ENCODE measurements at places on chromosomes 4 and X.

DNA sequence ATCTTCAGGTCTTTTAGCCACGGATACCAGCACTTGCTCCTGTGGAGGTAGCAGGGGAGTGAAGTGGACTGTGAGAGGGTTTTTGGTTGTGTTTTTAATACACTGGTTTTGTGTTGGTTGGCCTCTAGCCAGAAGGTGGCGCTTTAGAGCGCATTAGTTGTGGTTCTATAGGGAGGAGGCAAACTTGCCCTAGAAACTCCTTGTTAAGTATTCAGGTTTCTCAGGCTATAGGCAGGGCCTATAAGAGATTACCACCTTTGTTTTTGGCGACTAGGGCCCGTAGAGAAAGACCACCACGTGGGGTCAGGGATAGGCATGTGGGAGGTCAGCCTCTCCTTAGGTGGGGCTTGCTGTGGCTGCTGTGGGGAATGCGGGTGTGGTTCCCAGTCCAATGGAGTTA is 221.6 kb upstream of the SPANXN4 start:
- DNase-seq: no peak

DNA sequence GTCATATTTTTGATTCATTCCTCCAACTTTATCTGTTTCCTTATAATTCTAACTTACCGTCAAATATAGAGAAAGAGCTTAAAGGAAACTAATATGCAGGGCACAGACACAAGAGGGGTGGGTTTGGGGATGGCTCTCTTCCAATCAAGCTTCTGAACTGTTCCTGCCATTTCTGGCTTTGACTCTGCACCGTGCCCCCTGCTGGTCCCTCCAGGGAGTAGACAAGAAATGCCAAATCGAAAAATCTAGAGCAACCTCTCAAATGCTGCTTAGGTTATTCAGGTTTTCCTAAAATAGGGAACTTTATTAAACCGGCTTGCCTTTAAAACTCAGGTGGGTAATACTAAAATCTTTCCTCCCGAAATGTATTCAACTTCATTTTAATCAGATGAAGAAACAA is 39.8 kb upstream of the VCX3A start:
- no peak for DNase-seq

DNA sequence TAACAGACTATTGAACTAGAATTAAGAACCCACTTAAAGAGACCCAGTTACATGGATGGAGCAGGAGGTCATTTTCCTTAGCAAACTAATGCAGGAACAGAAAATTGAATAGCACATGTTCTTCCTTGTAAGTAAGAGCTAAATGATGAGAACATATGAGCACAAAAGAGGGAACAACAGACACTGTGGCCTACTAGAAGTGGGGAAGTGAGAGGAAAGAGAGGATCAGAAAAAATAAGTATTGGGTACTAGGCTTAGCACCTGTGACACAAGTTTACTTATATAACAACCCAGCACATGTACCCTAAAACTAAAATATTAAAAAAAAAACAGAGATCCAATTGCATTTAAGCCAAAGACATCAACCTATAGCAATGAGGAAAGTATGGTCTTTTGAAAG is 26.2 kb downstream of the ARAP2 start:
- no peak for DNase-seq

DNA sequence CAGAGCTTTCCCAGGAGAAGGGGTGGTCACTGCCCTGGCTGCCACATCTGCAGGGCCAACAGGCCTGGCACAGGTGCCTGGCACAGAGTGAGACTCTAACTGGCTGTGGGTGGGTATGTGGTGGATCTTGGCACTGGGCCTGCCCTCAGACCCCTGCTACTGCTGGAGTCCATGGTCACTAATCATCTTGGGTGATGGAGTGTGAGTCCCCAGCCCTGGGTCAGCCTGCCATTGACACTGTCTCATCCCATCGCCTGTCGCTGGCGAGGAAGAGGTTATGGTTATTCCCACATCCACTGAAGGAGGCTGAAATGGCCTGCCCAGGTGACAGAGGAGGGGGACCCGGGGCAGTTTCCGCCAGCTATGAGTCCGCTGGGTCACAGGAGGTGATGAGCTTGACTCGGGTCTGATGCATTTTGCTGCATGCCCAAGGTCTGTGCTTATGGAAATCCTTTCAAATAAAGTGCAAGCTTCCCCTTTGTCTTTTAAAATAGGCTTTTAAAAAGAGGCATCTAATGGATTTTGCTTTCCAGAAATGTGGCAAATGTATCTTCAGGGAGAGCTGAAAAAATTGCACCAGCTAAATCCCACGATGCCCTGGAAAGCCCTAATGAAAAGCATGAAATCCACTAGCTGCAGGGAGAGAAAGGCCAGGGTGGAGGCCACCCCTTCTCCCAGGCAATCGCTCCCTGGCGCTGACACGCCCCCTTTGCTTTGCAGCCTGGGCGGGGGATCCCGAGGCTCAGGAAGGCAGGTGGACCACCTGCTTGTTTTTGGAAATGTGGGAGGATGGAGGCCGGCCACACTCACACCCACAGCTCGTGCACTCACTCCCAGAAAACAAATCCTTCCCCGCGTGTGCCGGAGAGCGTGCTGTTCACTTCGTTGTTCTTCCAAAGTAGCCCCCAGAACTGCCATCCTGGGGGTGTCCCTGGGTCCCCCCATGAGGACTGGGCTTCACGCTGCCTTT is 54.9 kb downstream of the ABLIM2 start:
- DNase-seq: no peak

GRCh38 chr4:16113741-16114140 is 29.9 kb upstream of the PROM1 start:
- DNase-seq: no peak

GRCh38 chr4:17650406-17650805 is 36.0 kb downstream of the MED28 start:
- DNase-seq: no peak

GRCh38 chrX:106481341-106481740 is 130.4 kb upstream of the RADX start:
- DNase-seq: no peak

GRCh38 chr4:162475246-162475645 is 311.4 kb upstream of the FSTL5 start:
- DNase-seq: no peak

DNA sequence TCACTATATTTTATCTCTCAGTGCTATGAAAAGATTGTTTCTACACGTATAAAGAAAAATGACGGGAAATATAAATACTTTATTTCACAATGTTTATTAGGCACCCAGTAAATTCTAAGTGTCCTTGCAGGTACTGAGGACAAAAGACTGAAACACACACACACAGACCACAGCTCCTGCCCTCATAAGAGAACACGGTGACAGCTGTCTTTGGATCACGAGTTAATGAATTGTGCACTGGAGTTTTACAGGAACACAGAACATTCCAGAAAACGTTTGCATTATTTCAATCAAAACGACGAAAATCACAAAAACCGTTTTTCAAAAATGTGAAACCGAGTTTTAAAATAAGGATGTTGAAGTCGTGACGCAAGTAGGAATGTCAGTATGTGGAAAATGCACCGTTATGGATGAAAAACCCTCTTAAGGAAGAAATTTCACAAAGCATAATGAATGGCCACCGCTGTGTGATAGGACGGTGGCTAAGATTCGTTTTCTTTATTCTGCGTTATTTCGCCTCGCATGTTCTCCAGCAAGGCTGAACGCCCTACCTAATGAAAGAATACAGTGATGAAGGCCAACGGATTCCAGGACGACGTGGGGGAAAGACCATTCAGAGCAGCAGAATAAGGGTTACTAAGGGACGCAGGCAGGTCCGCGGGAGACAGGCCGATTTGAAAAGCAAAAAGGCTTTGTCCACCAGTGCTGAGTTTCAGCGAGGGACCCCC is 24.2 kb downstream of the FAM156A start:
- DNase-seq: no peak

GRCh38 chr4:42306221-42307109 is 90.8 kb upstream of the SHISA3 start:
- no peak for DNase-seq

DNA sequence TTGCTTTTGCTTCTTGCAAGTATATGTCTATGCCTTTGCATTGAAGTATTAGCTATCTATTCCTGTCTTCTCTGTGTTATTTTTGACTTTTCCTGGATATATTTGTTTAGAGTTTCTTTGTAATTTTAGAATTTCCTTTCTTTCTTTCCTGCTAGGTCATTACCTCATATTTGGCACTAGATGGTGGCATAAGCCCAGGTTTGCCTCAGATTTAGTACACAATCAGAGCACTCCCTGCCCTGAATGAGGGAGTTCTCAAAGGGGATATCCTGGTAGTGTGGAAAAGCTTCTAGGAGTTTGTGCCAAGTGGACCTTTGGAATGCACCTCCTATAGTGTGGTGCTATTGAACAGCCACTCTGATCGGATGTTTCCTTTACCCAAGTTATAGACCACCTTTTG is 181.6 kb downstream of the UGT8 start:
- no peak for DNase-seq

GRCh38 chrX:45955661-45956060 is 589.6 kb downstream of the ZNF674 start:
- no peak for DNase-seq

DNA sequence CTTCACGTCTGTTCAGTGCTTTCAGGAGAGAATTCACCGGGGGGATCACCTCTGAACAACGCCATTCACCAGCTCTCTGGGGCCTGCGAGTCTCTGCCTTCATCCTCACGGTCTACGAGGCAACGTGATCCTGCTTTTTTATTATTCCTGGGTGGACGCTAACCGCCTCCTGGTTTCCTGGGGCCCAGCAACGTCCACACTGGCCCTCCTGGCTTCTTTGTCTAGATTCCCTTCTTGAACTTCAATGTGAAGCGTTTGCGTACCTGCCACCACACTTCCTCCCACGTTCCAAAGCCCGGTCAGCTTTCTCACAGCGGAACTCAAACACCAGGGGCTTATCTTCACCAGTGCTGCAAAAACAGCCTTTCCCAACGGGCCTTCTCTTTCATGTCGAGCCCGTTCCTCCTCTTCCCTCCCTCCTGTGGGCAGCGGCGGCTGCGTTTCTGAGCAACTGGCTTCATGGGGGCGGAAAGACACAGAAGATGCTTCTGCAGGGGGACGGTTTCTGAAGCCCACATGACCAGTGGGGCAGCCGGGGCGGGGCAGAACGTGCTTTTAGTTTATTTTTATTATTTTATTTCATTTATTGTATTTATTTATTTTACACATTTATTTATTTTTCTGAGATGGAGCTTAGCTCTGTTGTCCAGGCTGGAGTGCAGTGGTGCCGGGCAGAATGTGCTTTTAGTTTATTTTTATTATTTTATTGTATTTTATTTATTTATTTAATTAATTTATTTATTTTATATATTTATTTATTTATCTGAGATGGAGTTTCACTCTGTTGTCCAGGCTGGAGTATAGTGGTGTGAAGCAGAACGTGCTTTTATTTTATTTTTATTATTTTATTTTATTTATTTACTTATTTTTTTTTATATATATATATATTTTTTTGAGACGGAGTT is 64.6 kb downstream of the CRLF2 start:
- DNase-seq: no peak

GRCh38 chrX:46185923-46186810 is 359.1 kb downstream of the ZNF674 start:
- DNase-seq: no peak

- no peak for DNase-seq
These were observed 115.3 kb upstream of the ARX start for GRCh38 chrX:25131055-25131454.

- peak; percentile 62 for DNase-seq
These were observed 123.2 kb upstream of the FAM9C start for GRCh38 chrX:13167481-13168231.

DNA sequence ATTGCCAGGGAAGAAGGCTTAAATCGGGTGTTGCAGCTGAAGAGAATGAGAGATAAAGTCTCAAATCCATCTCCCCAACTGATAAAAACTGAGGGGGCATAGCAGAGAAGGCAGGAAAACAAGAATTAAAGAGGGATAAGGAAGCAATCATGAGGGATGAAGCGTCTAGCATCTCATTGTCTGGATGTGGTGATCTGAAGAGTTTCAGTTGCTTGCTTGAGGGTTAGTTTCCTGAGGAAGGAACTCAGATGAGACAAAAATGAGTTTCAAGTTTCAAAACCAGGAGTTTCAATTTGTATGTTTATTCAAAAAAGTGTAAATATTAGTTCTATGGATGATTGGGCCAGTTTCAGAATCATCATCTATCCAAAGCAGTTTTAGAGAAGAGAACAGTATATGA is 496.9 kb downstream of the RAB28 start:
- no peak for DNase-seq

GRCh38 chrX:27236681-27237080 is 226.5 kb downstream of the PPP4R3C start:
- DNase-seq: no peak

DNA sequence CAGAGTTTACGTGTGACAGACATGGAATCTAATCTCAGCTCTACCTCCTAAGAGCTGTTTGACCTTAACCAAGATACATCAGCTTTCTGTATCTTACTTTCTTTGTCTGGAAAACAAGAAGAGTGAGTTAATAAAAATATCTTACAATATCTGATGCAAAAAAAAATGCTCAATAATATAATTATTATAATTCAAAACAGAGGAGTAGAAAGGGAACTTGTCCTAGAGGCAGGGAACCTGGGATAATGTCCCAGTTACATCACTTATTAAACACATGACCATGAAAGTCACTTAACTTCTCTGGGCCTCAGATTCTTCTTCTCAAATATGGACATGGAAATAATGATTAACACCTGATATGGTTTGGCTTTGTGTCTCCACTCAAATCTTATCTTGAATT is 256.1 kb downstream of the KLHL13 start:
- DNase-seq: no peak

DNA sequence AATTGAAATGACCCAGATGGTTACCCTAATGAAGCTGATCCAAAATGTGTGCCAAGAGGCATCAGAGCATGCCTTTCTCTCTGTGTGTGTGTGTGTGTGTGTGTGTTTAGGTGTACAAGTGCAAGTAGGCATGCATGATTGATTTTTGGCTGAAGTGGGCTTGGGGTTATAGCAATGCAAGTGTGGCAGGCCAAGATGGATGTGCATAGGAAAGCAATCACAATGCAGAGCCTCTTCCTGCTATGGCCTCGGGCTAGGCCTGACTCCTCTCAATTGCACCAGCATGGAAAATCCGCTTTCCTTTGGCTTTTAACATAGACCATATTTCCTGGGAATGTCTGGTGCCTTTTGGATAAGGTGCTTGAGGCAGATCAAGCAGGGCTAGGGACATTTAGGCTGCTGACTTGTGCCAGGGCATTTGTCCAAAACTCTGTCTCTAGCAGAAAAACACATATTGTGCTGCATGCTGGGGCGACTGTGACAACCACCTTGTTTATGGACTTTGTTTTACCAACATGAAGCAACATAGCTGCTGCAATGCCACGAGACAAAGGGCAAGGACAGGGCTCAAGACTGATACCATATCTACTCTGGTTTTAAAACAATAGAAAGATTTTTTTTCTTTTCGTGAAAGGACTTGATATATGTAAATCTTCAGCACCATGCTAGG is 395.7 kb downstream of the RAPGEF2 start:
- no peak for DNase-seq

GRCh38 chr4:38568768-38569167 is 95.2 kb upstream of the KLF3 start:
- DNase-seq: no peak

DNA sequence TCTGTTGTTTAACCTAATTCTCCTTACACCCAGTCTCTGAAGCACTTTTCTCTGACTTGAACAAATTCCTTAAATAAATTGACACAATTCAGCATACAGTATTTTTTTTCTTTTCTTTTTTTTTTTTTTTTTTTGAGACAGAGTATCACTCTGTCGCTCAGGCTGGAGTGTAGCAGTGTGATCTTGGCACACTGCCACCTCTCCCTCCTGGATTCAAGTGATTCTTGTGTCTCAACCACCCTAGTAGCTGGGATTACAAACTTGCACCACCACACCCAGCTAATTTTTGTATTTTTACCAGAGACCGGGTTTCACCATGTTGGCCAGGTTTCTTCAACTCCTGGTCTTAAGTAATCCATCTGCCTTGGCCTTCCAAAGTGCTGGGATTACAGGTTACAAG is 1498.1 kb upstream of the PCDH10 start:
- DNase-seq: no peak

Data from activated effector memory CD4-positive, alpha-beta T cell treated with anti-CD3 and anti-CD28 coated beads, Interleukin-2, amount 50 U/mL, for 16 hours (primary cell).